ENCODE measurements at places on chromosomes 4 and X.
A peak's percentile ranks its signal among the peaks of the same experiment; 100 is the strongest.

GRCh38 chr4:84936123-84936522 lies 30.4 kb downstream of the WDFY3 start:
- no peak for DNase-seq

GRCh38 chr4:58739275-58739674 lies 1629.1 kb upstream of the IGFBP7 start:
- no peak for DNase-seq

GRCh38 chr4:184596044-184596616 lies 53.1 kb downstream of the CASP3 start:
- no peak for DNase-seq

- no peak for DNase-seq
These were observed 651 bp upstream of the SAP30 start for GRCh38 chr4:173370130-173370476.

GRCh38 chr4:57661517-57662090 lies 551.4 kb upstream of the IGFBP7 start:
- DNase-seq, result no peak

GRCh38 chr4:53730031-53730805 lies 138.9 kb upstream of the LNX1 start:
- no peak for DNase-seq

GRCh38 chr4:46389301-46389775 lies 590 bp downstream of the GABRA2 start:
- peak; percentile 12 for DNase-seq

GRCh38 chrX:109218761-109219160 lies 263.1 kb downstream of the GUCY2F start:
- DNase-seq, result no peak

- DNase-seq, result no peak
These were observed 12.1 kb upstream of the MAGEA11 start for GRCh38 chrX:149699761-149700160.

DNA sequence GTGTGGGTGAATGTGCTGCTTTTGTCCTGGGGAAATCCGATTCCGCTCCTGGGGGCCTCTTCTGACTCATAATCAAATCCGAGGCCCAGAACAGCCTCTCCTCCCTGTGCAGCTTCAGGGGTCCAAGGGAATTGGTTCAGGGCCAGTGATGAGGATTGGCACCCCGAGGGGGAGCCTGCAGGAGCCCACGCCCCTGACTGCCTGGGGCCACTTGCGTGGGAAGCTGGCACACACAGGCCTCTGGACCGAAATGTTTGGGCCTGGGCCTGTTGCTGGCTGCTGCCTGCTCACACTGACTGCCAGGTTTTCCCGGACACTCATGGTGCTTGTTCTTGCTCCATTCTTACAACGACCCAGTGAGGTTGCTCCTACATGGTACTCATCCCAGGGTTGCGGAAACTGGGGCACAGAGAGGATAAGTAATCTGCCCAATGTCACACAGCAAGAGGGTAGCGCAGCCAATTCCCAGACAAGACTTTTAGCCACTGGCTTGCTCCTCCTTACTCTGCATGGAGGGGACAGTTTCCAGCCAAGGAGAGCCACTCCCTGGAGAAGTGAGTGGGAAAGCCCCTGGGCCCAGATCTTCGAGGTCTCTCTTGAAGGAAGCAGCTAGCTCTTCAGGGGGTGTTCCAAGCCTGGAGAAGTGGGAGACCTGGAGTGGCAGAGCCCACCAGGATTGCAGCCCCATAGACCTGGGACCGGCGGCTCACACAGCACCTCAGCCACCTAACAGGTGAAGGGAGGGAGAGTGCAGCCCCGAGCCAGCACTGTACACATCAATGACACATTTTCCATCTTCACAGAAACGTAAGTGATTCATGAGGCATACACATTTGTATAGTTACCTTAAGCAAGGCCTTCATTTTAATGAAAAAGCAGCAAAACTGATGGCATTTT lies 20.3 kb downstream of the CFAP99 start:
- no peak for DNase-seq

- no peak for DNase-seq
These were observed 51.5 kb downstream of the SLC2A9 start for GRCh38 chr4:9969526-9970398.

GRCh38 chr4:84401701-84402306 lies 97.3 kb downstream of the NKX6-1 start:
- no peak for DNase-seq

DNA sequence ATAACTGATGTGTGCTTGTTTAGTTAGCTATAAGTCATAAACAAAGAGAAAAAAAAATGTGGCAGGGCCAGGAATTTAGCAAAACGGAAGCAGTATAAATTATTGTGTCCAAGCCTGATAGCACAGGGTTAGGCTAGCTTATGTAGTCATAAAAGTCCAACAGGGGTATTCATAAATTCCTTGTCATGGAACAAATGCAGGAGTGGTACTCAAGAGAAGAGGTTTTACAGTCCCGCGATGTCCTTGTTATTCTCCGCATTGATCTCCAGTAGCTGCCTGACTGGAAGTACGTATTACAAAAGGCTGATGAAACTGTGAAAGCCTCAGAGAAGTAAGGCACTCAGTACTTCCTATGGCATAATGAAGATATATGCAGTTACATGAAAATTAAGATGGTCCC lies 336.9 kb upstream of the TRAM1L1 start:
- no peak for DNase-seq

GRCh38 chr4:112968451-112969159 lies 80.8 kb upstream of the ANK2 start:
- DNase-seq, result no peak

DNA sequence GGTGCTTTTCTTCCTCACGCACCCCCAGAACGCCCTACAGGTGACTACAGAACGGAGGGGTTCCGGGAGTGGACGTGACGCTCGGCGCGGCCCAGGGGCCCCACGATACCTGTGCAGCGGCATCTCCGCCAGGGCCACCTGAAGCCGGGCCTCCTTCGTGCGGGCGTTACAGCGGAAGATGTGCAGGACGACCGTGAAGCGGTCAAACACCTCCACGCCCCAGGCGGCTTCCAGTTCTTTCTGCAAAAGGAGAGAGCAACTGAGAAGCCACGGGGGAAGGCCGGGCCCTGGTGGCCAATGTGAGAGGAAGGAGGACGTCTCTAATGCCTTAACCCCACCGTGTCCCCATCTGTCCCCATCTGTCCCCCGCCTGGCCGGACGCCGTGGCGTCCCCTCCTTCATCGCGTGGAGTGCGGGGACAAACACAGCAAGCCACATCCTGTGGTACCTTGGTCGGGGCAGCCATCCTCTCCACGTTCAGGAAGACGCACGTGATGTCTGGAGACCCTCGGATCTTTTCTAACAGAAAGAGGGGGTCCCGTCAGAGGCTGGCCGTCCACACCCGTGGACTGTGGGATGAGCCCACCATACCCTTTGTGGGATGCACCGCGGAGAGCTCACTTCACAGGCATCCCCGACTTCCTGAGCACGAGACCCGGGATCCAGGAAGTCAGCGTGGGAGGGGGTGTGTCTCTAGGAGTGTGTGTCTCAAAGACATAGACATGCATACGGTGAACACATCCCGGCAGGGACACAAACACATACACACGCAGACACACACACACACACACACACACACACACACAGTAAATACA lies 3.6 kb downstream of the GTPBP6 start:
- no peak for DNase-seq

GRCh38 chrX:119573840-119574393 lies 446 bp upstream of the UBE2A start:
- DNase-seq, result no peak

DNA sequence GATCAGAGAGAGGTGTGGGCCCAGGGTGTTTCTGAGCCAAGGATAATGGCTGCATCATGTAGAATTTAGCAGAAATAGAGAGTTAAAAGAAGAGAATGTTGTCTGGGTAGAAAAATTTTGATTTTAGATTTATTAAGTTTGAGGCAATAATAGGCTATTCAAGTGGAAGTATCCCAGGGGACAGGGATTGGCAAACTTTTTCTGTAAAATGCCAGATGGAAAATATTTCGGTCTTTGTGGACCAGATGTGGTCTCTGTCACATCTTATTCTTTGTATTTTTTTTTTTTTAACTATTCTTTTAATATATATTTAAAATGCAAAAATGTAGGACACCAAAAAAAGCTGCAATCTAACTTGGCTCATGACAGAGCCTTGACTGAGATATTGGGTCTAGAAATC lies 33.1 kb downstream of the IL15 start:
- DNase-seq, result no peak

GRCh38 chrX:2451501-2452316 lies 49.1 kb downstream of the DHRSX start:
- no peak for DNase-seq

All from neural crest cell (in vitro differentiated cells).